ENCODE measurements at places on chromosomes 16 and 17. TPM values are rescaled to one million over a fixed set of nuclear protein-coding genes. Genes with fewer than 3 reads are reported as not detected.

Gene KRT24
- polyA plus RNA-seq: not detected

Gene DPEP3
- polyA plus RNA-seq: not detected

Gene SOST
- polyA plus RNA-seq: not detected

Gene ARHGAP27
- 1.4 TPM for polyA plus RNA-seq

Gene RNF43
- not detected for polyA plus RNA-seq

GRCh38 chr17:50841949-50842354 lies 6.6 kb downstream of the WFIKKN2 start:
- DNase-seq: no peak

GRCh38 chr16:69662901-69663300 lies 63.5 kb downstream of the NQO1 start:
- no peak for DNase-seq

DNA sequence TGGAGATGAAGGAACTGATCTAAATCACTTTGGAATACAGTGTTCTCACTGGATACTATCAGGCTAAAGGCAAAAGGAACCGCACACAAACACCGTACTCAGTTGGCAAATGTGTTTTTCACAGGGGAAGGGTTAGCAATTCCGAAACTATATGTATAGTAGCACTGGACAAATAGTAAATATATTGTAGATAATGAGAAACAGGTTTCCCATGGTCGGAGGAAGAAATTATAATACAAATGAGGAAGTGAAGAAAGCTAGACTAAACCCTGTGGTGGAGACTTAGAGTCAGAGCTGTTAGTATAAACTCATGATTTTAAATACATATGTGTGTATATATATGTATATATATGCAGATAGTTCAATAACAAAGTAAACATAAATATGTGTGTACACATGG lies 414.1 kb upstream of the SALL1 start:
- no peak for DNase-seq

DNA sequence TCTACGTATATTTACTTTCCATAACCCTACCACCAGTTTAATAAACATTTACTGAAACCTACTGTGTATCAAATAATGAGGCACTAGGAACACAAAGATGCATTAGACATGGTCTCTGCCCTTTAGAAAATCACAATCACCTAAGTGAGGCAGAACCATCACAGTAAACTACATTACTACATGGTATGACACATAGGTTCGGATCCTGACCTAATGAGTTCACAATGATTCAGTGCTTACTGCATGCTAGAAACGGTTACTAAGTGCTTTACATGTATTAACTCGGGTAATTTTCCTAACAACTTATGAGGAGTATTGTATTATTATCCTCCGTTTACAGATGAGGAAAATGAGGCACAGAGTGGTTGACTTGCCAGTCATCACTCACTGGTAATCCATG lies 5.2 kb upstream of the SYNRG start:
- peak; percentile 29 for DNase-seq

DNA sequence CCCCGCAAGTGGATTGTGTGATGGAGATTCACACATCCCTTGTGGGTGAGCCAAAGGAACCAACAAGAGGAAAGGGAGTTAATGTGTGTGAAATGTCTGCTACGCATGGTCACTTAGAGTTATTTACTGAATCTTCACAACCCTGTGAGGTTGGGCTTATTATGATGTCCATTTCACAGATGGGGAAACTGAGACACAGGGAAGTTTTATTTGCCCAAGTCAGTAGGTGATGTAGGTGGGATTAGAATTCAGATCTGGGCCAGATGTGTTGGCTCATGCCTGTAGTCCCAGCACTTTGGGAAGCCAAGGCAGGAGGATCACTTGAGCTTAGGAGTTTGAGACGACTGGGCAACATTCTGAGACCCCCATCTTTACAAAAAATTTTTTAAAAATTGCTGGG lies 11.6 kb upstream of the DLX4 start:
- DNase-seq: no peak

DNA sequence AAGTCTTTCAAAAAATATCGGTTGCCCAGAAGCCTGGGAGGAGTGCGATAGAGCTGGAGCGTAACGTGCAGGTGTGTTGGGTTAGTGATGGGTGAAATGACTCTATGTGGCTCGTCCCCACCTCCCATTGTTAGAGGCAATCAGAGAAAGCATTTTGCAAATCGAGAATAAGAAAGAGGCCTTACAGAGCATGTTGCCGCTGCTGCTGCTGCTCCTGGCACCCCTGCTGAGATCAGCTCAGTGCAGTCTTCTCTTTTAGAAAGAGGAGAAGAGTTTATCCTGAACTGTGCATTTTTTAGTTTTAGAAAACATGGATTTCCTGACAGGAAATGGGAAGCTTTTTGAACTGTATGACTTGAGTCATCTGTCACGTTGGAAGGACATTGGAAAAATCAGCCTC lies 774.5 kb upstream of the RBFOX1 start:
- DNase-seq: no peak

DNA sequence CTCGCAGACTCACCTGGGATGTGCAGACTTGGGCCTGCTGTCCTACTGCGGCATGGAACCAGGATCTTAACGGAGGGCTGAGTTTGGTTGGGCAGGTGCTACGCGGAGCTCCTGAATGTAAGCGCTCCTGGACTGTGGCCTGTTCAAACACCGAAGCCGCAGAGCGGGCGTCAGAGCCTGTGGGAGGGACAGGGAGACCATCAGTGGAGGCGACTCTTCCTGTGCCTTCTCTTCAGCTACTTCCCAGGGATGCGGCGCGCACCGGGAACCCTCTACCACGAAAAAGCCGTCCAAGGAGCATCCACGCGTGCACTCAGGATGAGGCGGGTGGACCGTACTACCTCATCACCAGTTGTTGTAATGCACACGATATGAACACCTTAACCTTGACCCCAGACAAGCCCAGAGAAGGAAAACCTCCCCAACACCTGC lies 2.0 kb downstream of the USP36 start:
- DNase-seq: no peak

- no peak for DNase-seq
These were observed 5.1 kb downstream of the CYB5D1 start for GRCh38 chr17:7862692-7863437.
